ENCODE measurements at places on chromosomes 7 and 10.

DNA sequence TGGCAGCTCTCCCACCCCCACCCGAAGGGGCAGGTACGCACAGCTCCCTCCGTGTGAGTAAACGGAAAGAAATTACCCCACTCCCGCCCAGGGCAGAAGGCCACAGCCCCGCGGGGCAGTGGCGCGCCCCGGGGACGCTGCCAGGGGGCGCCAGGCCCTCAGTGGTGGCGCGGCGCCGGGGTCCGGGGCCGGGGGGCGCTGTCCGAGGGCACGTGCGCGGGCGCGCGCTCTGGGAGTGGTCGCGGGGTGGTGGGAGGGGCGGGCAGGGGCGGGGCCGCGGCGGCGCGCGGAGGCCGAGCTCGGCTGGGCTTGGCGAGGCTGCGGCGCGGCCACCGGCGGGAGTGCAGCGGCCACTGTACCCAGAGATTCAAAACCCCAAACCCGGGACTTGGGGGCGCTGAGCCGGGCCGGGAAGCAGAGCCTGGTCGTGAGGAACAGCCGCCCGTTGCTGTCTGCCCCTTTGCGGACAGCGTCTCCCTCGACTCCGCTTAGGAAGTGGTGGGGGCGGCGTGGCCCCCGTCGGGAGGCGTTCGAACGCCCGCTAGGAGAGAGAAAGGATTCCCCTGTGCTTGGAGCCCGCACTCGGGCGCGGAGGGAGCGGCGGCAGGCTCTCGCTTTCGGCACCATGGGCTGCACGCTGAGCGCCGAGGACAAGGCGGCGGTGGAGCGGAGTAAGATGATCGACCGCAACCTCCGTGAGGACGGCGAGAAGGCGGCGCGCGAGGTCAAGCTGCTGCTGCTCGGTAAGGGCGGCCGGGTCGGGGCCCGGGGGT, at the start of gene GNAI1:
Gene GNAI1 (plus strand): TSS at position 296 of the 773 bp plus-strand sequence. CDS start 330 bp downstream, at position 626.
- no peak for DNase-seq

GRCh38 chr7:66503036-66503370, 125.7 kb upstream of the KCTD7 start:
- DNase-seq = no peak

GRCh38 chr7:100064162-100064561, 14.6 kb downstream of the ZSCAN21 start:
- DNase-seq = no peak

DNA sequence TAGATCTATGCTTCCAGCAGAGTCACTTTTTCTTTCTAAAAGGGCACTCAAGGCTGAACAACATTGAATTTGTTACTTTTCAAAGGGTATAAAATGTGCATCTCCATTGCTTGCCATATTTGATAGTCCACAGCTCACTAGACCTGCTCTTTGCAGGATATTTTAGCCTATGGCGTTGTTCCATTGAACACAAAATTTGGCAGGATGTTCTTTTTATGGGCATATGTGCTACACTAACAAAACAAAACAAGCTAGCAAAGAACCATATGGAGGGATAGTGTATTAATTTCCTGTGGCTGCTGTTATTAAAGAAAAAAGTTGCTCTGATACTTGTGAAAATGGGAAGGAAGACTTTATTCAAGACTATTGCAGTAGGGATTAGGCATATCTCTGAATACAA, 828.7 kb downstream of the TYW1 start:
- DNase-seq = no peak

DNA sequence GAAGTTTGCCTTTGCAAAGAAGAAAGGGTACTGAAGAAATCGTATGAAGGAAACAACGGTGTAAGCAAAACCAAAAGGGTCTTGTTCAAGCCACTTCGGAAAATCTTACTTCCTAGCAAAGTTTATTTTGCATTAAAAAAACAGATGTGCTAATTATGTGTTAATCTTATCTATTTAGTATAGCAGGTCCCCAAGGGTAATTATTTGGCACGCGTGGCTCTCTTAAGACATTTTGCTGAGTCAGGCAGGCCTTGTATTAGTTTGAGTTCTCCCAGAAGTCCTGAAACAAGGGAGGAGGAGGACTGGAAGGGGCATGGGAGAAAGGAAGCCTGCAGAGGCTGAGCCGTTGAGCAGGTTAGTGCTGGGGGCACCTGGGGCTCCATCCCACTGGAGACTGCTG, 44.9 kb downstream of the TMEM178B start:
- DNase-seq = no peak

GRCh38 chr7:129412501-129412900, 21.7 kb upstream of the STRIP2 start:
- DNase-seq = no peak

DNA sequence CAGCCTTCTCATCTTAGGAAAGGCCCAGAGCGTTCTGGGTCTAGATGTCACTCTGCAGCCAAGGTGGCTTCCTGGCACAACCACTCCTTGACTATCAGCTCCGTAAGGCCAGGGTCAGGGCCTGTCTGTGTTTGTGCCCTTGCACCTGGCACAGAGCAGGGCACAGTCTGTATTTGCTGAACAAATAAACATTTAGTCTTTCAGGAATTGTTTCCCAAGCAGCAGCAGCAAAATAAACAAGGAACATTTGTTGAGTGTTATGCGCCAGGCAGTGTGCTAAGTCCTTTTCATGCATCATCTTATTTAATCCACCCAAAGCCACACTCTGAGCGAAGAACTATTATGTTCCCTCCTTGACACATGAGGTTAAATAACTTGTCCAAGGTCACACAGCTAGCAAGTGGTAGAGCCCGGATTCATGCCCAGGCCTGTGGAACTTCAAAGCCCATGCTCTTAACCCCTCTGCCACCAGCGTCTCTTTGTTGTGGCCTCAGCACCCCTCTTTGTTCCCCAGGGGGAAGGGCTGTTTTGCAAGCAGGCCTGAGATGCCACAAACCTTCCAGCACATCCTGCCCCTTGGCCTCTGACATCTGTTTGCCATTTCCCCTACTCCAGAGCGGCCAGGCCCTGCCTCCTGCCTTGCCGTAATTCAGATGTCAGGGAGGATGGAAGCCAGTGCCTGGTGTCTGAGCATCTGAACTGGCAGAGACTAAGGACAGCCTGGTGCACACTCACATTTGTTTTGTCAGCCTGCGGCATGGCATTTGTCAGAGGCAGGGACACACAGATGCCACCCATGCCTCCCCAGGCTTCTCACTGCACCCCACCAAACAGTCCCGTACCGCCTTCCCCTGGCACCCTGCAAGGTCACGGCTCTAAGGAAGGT, 325.8 kb upstream of the ZMIZ1 start:
- peak; percentile 75 for DNase-seq

DNA sequence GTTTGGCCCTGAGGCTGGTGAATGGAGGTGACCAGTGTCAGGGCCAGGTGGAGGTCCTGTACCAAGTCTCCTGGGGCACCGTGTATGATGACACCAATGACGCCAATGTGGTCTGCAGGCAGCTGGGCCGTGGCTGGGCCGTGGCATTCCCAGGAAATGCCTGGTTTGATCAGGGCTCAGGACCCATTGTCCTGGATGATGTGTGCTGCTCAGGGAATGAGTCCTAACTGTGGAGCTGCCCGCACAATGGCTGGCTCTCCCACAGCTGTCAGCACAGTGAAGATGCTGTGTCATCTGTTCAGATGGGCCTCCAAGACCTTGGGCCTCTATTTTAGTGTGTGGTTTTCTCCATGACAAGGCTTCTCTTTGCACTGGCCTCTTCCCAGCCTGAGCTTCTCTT, 64.0 kb downstream of the DMBT1 start:
- no peak for DNase-seq

DNA sequence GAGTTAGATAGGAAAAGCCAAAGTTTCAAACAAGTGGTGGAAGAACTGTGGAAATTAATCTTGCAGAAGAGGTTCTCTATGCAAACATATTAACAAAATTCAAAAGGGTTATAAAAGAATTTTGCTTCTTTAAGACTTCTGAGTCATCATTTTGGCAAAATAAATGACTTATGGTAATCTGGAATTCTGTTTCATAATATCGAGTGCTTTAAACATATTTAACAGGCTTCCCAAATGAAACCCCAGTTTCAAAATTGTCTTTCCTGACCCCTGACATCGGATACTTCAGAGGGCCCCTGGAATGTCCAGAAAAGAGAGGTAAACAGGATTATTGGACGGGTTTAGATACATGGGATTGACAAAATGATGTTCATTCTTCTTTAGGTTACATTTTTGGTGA, 444.6 kb downstream of the HTR7 start:
- no peak for DNase-seq

DNA sequence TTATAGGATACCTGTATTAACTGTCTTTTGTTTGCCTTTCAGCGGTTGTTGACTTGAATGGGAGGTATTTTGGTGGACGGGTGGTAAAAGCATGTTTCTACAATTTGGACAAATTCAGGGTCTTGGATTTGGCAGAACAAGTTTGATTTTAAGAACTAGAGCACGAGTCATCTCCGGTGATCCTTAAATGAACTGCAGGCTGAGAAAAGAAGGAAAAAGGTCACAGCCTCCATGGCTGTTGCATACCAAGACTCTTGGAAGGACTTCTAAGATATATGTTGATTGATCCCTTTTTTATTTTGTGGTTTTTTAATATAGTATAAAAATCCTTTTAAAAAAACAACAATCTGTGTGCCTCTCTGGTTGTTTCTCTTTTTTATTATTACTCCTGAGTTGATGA, 26.6 kb downstream of the RBM17 start:
- no peak for DNase-seq

- no peak for DNase-seq
Observed at GRCh38 chr7:15175152-15175551, 272.6 kb upstream of the DGKB start.

GRCh38 chr10:89475125-89475524, 60.3 kb downstream of the SLC16A12 start:
- DNase-seq = no peak

- DNase-seq = no peak
Observed at GRCh38 chr7:7834761-7835160, 116.4 kb upstream of the RPA3 start.

DNA sequence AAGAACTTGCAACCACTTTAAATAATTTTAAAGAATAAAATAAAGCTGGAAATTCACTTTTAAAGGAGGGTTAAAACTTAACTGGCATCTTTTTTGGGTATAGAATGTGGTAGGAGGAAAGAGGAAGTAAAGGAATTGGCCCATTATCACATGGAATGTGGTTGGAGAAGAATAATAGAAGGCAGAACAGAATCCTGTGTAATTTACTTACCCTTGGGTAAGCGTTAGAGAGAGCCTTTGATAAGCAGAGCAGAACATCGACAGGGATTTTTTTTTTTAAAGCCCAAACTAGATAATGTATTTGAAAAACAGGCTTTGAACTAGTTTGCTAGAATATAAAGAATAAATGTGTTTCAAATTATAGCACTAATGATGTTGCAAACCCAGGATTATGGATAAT, 199.8 kb upstream of the KIAA1217 start:
- no peak for DNase-seq

DNA sequence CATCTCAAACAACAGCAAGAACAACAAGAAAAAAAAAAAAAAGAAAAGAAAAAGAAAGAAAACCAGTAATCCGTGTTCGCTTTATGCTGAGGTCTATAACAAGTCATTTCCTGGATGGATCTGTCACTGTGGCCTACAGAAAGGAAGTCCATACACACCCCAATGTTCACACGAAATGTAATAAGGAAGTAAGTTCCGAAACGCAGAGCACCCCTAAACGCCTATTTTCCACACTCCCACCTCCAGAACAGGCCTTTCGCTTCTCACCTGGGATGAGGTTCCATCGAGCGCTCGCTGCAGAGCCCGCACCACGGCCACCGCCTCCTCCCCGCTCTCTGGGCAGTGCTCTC, 735 bp downstream of the ZNF394 start:
- no peak for DNase-seq

- no peak for DNase-seq
Observed at GRCh38 chr10:101578192-101578591, 9.9 kb downstream of the POLL start.

DNA sequence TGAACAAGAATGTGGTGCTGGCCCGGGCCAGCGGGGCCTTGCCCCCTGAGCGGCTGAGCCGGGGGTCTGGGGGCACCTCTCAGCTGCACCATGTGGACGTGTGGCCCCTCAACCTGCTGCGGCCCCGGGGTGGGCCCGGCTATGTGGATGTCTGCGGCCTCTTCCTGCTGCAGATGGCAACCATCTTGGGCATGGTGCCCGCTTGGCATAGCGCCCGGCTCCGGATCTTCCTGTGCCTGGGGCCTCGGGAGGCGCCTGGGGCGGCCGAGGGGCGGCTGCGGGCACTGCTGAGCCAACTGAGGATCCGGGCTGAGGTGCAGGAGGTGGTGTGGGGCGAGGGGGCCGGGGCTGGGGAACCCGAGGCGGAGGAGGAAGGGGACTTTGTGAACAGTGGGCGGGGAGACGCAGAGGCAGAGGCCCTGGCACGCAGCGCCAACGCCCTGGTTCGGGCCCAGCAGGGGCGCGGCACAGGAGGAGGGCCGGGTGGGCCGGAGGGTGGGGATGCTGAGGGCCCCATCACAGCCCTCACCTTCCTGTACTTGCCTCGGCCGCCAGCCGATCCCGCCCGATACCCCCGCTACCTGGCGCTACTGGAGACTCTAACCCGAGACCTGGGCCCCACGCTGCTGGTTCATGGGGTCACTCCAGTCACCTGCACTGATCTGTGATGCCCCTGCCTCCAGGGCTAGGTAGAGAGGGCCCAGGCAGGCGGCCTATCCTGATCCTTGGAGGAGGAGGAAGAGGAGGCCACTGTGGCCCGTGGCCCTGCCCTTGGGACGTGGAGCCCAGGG, 1.1 kb upstream of the TRIP6 start:
- no peak for DNase-seq

DNA sequence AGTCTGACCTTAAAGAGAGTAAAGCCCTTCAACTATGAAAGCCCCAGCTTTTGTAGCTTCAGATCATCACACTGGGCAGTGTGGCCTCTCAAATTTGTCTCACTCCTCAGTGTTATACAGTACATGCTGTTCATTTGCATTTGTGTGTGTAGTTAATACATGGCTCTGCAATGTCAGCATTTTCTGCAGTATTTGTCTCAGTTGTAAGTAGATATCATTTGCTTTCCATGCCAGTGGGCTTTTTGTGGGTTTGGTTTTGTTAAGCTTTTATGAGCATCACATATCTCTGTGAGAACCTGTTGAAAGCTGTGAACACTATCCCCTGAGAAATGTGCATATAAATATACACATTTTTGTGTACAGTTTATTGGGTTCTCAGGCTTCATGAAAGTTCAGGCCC, 57.0 kb downstream of the ZNF277 start:
- DNase-seq = no peak

- no peak for DNase-seq
Observed at GRCh38 chr10:6053816-6054631, 8.1 kb downstream of the IL2RA start.

- no peak for DNase-seq
Observed at GRCh38 chr10:77296534-77297392, 340.8 kb downstream of the KCNMA1 start.

GRCh38 chr10:21172930-21173801, 276.1 kb upstream of the NEBL start:
- no peak for DNase-seq

DNA sequence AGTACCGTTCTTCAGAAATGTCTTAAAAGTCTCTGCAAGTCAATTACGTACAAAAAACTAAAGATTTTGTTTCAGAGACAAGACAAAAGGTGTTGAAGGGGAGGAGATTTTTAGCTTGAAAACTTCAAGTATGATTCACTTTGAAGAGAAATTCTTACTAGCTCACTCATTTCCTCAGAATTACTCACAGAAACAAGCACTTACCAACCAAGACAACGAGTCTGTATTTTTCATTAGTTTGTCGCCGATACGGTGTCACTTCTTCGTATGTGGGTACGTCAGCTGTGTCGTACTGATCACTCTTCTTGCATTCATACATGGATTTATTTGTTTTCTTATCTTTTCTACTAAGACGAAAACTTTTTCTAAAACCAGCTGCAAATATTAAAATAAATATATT, 90.6 kb upstream of the ODAD2 start:
- peak; percentile 59 for DNase-seq
